GM10248 (cell line): ENCODE measurements at places on chromosomes 1 and 21.

GRCh38 chr21:18545908-18546307 is 142.3 kb upstream of the TMPRSS15 start:
- DNase-seq, result no peak

DNA sequence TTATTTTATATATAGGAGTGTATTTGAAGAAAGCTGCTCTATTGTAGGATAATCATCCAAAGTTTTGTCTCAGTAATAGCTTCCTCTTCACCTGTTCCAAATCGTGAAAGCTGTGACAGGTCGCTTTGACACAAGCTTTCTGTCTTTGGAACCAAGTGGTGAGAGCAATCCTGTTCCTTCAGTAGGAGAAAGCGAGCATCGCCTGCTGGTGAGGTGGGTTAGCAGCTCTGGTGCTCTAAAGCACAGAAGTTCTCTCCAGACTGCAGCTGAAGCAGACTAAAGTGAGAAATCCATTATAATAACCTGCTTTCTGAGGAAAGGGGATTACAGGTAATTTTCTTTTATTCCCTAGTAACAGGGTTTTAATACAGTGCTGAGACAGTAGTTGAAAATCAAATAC is 803.8 kb downstream of the ADGRL2 start:
- no peak for DNase-seq

GRCh38 chr1:32765570-32766327 is 51.4 kb downstream of the YARS1 start:
- DNase-seq, result no peak

DNA sequence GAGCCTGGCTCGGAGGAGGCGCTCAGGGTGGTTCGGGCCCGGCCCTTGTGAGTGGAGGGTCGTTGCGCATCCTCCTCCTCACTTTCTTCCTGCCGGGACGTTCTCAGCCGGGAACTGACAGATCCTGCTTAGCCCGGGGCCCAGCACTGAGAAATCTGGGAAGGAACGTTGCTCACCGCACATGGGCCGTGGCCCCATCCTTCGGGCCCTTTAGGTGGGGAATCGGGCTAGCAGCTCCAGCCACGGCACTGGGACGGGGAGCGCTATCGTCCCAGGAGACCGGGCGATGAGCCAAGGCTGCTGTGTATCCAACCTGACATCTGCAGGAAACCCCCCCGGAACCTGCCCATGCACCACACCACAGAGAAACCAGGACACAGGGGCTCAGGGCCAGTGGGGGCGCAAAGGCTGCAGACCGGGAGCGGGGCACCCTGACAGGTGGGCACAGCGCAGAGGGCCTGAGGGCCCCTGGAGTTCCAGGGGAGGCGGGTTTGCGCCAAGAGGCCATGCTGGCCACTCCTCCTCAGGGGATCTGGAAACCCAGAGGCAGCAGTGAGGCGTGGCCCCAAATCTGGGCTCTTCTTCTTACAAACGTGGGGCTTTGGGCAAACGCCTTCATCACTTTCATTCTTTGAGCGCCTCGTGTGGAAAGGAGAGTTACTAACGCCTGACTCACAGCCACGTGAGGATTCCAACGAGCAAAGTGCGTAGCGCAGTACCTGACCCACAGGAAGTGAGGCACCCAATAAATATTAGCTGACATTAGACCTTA is at the start of gene SH2D5:
TSS of gene SH2D5 (minus strand) at position 116 of the 772 bp plus-strand sequence. CDS start 4,659 bp downstream, outside the sequence.
- DNase-seq, result peak; percentile 77

DNA sequence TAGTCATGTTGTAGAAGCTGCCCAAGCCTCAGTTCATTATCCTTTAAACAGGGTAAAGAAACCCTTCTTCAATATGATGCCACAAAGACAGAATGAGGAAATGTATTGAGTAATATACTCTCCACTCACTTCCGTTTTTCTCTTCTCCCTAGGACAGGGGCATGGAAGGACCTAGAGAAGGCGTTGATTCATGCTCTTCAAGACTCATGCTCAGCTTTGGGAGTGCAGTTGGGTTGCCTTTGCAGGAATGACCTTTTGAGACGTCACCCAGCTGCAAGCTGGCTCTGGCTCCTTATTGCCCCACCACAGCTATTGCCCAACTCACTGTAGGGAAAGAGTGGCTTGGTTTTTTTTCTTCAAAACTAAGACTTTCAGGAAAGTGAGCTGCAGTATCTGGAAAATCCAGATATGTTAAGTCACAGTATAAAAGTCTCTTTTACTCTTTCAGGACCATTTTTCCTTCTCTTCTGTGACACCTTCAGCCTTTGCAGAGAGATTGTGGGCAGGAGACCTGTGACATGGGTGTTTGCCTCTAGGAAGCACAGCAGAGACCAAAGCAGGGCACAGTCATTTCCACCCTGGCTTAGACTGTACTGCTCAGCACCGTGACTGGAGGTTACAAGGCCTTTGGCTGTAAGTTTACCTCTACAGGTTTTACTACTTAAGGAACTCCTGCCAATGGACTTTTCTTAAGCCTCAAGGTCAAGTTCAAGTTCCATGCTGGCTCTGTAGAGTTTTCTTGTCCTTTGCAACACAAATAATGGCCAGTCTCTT is 39.5 kb downstream of the XCL2 start:
- peak; percentile 19 for DNase-seq

DNA sequence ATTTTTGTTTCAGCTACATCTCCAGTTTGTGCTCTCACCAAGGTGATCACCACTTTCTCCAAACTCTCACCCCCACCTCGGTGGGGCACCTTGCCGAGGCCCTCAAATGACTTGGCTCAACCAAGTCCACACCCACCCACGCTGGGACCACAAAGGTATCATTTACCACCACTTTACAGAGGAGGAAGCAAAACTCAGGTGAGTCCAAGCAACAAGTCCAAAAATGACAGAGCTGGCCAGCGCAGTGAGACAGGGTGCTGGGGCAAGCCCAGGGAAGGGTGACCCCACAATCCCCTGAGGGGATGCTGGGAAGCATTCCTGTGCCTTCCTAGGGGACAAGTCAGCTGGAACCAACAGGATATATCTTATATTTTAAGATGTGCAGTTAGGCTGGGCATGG is 24.7 kb downstream of the SSBP3 start:
- DNase-seq, result peak; percentile 51
